GM12865 (cell line): ENCODE measurements at places on chromosomes 2 and 18.

GRCh38 chr18:13381944-13382365 lies 163.4 kb downstream of the LDLRAD4 start:
- DNase-seq: peak; percentile 22

- DNase-seq: no peak
These were observed 2.8 kb downstream of the CTDSP1 start for GRCh38 chr2:218402491-218402901.

DNA sequence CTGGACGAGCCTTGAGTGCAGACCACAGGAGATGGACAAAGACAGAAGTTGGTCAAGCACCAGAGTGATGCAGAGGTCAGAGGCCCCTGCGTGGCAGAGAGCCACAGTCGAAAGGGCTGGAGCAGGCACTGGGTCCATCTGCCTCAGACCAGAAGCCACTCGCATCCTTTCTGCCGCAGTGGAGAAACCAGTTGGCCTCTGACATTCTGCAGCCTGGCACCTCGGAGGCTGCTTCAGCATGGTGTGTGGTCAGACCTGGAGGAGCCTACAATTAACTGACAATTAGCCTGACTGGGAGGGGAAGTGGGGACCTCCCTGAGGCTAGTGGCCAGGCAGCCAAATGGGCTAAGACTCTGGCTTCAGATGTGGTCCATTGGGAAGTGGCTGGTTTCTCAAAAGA lies 111.1 kb downstream of the SGPP2 start:
- no peak for DNase-seq

- peak; percentile 79 for DNase-seq
These were observed 118.2 kb downstream of the SPTBN1 start for GRCh38 chr2:54574107-54574859.

DNA sequence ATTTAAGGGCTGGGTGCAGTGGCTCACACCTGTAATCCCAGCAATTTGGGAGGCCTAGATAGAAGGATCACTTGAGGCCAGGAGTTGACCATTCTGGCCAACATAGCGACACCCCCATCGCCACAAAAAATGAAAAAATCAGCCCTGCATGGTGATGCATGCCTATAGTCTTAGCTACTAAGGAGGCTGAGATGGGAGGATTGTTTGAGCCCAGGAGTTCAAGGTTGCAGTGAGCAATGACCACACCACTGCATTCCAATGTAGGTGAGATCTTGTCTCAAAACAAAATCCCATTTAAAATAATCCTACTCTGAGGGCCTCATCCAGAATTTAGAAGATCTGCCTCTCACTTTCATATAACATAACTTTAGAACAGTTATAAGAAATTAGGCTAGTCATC lies 2.7 kb upstream of the SERTAD2 start:
- no peak for DNase-seq

- no peak for DNase-seq
These were observed 31.4 kb downstream of the SH3BP4 start for GRCh38 chr2:234983011-234983726.

- DNase-seq: no peak
These were observed 139.4 kb downstream of the CYRIA start for GRCh38 chr2:16526193-16526592.

GRCh38 chr2:156331572-156332283 lies 793 bp downstream of the NR4A2 start:
- peak; percentile 19 for DNase-seq

DNA sequence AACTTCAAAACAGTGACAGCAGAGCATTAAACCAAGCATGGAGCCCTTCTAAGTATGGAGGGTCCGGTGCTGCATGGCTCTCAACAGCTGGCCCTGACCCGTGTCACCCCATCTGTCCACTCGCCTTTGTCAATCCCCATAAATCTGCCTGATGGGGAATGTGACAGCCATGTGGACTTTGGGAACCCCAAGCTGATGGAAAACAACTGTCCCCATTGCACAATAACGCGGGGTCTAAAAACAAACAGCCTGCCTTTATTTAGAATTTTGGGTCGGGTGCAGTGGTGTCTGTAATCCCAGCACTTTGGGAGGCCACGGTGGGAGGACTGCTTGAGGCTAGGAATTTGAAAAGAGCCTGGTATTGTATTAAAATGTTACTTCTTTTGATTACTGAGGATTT lies 17.1 kb upstream of the THADA start:
- no peak for DNase-seq

DNA sequence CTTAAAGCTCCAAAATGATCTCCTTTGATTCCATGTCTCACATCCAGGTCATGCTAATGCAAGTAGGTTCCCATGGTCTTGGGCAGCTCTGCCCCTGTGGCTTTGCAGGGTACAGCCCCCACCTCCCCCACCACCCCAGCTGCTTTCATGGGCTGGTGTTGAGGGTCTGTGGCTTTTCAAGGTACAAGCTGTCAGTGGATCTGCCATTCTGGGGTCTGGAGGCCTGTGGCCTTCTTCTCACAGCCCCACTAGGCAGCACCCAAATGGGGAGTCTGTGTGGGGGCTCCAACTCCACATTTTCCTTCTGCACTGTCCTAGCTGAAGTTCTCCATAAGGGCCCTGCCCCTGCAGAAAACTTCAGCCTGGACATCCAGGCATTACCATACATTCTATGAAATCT lies 19.0 kb downstream of the SLC9A4 start:
- no peak for DNase-seq

- no peak for DNase-seq
These were observed 24.3 kb upstream of the RESP18 start for GRCh38 chr2:219356834-219357233.

DNA sequence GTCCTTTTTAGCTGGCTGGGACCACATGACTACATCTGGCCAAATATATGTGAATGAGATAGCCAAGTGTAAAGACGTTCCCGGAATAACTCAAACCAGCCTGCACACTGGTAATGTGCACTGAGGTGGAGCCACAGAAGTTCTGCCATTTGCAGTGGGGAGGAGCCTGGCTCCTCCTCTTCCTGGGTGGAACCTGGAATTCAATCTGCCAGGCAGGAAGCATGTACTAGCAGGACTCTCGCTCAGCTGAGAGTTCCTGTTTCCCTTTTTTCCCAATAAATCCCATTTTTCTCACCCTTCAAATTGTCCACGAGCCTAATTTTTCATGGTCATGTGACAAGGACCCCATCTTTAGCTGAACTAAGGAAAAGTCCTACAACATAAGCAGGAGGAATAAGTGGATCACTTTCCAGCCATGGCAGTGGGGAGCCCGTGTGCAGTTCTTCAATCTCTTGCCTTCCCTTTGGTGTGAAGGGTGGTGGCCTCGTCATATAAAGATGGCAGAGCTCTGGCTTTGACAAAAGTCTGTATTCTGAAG lies 183.2 kb downstream of the UXS1 start:
- DNase-seq: no peak

- DNase-seq: peak; percentile 20
These were observed 649 bp downstream of the FECH start for GRCh38 chr18:57585855-57586250.

GRCh38 chr2:196149948-196150347 lies 21.4 kb downstream of the STK17B start:
- peak; percentile 54 for DNase-seq

DNA sequence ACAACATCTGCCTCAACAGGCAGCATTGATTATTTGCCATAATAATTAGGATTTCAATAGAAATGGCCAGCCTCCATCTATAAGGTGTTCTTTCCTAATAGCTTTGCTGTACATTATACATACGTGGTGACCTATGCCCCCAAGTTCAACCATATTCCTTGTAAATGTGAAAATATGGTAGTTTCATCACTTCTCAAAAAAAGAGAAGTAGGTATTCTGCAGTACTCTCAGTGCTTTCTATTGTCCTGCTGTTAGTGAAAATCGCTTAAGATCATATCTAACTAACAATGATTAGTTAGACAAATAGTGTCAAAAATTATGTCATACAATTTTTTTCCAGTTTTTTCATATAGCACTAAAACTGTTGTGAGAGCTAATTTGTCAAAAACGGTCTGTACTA lies 79.6 kb downstream of the SLC4A10 start:
- no peak for DNase-seq

- no peak for DNase-seq
These were observed 166.1 kb downstream of the MTCL1 start for GRCh38 chr18:8871489-8871888.

- DNase-seq: no peak
These were observed 158.4 kb downstream of the NDUFA10 start for GRCh38 chr2:239866778-239867177.

DNA sequence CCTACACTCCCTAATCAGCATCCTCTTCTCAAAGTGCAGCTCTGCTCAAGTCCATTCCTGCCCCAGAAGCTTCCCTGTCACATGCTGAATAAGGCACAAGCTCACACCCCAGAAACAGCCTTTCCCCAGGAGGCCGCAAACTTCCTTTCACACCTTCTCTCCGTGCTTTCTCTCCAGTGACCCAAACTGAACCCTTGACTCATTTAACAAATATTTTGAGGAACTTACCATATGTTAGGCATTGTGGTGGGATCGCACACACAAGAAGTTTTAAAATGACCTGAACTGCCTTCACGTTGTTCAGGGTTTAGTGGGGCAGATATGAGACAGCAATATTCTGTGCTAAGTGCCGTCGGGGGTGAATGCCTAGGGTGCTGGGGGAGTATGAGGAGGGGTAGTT lies 161.3 kb downstream of the INSIG2 start:
- peak; percentile 63 for DNase-seq

- no peak for DNase-seq
These were observed 10.8 kb downstream of the MLPH start for GRCh38 chr2:237497838-237498186.

DNA sequence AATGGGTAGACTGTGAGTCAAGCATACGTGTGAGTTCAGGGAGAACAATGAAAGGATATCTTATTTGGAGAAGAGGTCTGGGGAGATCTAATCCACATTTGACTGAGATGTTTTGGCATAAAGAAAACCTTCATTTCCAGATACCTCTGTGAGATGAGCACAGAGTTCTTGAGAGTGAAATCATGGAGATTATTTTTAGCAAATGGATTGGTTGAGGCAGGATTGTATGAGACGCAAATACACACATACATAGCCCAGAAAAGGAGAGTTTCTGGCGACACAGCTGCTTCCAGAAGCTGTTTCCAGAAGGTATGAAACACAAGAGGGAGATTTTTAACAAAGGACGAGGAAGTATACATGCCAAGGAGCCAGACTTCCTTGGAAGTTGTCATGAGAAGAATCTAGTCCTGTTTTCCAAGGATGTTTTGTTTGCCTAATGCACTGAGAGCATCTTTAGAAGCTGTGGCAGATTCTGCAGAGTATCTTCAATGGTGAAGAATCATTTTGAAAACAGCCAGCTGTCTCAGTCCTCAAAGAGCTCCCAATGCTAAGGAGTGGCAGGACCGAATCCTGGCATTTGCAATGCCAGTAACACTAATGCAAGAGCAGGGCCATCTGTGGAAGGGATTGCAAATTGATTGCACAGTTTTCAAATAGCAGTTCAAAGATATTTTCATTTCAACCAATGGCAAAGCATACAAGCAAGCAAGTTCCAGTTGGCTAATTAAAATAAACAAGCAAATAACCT lies 177.2 kb downstream of the SETBP1 start:
- no peak for DNase-seq

GRCh38 chr2:120398051-120398995 lies 52.4 kb downstream of the INHBB start:
- no peak for DNase-seq

DNA sequence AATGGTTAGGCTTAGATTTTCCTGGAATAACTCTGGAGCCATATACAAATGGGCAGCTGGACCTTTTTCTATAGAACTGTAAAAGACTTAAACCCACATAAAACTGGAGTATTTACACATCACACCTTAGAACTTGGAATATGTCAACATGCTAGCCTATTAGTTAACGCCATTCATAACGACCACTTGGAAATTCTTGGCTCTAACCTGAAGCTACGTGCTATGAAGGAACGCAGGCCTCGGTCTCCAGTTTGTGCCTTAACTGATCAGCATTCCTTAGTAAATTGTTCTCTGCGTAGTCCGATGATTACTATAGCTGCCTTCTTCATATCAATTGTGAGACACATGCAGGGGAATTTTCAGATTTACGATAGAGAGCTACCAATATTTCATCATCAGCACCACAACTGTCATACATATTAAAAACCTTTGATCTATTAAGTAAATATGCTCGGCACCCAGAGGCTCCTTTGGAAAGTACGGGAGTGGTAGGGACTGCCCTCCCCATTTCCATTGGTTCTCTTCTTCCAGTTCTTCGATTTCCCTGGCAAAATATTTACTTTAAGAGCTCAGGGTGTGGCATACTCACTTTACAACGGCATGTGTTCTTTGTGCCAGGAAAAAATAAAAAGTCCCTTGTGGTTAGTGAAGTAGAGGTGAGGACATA lies 17.5 kb upstream of the CCL20 start:
- DNase-seq: no peak

- DNase-seq: no peak
These were observed 7.8 kb upstream of the CNNM3 start for GRCh38 chr2:96808176-96808837.

DNA sequence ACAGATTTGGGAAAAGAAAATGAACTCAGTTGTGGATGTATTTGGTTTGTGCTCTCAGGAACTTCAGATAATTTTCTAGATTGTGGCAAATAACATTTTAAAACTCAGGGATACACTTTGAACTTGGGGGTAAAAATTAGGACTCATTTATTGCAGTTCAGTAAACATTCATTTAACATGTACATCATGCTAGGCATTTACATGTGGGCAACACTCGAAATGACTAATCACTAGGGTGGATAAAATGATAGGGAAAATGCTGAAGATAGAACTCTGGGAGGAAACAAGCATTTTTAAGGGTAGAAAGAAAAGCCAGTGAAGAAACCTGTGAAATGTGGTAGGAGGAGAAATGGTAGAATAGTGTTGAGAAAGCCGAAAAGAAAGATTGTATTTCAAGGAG lies 7.8 kb downstream of the FAM117B start:
- DNase-seq: no peak

DNA sequence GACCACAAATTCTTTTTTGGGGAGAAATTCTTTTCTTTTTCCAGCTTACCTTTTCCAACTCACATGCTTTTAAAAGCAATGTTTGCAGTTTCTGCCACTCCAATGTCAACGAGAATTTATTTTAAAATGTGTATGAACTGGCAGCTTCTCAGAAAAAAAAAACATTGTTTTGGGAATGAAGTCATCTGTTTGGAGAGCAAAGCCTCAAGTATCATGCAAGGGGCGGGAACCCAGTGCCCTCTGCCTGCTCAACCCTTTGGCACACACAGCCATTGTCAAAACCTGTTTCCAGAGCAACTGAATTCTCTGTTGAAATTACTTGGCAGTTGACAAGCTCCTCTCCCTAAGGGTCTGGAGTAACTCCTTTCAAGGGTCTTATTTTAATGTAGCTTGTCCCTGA lies 128.5 kb downstream of the QPCT start:
- no peak for DNase-seq

DNA sequence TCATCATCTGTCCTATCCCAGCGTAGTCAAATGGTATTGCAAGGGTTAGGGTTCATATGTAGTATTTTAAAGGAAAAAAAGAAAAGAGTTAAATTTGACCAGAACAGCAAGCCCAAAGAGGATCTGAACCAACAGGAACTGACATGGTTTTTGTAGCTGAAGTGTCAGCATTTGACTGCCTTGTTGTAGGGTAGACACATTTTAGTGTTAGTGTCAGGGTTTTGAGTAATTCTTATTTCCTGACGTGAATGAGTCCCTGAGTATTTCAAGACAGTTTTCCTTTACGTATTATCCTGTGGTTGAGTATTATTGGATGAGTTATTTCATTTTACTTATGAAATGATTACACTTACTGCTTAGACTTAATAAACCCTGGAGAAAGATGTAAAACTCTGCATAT lies 173.3 kb upstream of the ZEB2 start:
- DNase-seq: no peak
